ENCODE measurements at places on chromosomes 3 and 15.

- DNase-seq: no peak
Measured at GRCh38 chr15:55218056-55218455, 21.3 kb upstream of the RSL24D1 start.

DNA sequence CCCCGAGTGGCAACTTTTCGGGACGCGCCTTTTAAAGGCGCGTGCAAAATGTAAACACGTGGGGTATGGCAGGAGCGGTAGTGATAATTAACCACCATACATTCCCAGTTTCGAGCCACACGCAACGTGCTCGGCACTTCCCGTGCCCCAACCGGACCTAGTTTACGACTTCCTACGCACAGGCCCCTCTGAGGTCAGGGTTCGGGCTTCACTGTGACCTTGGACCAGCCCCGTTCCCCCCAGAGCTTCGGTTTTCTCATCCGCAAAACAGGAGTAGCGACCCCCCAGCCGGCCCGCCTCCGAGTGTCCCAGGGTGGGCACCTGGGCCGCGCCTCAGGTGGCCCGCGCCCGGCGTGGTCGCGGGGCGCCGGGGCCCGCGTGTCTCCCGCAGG lies 451 bp downstream of the CHCHD4 start:
- DNase-seq: no peak

DNA sequence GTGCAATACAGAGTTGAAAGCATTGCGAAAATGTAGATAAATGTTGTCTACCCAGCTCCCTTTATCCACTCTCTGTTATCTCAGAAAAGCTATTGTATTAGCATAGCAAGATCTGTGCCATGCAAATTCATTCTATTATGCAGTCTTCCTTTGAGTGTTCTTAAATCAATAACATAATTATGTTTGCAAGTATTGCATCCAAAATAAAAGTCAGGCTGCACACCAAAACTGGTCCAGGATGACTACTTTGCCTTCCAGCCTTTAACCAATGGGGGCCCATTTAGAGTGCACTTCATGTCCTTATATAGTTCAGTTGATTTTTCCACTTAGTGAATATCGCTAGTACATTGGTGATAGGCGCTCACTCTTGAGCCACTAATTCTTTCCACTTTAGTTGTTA lies 107.4 kb upstream of the MLF1 start:
- DNase-seq: no peak

DNA sequence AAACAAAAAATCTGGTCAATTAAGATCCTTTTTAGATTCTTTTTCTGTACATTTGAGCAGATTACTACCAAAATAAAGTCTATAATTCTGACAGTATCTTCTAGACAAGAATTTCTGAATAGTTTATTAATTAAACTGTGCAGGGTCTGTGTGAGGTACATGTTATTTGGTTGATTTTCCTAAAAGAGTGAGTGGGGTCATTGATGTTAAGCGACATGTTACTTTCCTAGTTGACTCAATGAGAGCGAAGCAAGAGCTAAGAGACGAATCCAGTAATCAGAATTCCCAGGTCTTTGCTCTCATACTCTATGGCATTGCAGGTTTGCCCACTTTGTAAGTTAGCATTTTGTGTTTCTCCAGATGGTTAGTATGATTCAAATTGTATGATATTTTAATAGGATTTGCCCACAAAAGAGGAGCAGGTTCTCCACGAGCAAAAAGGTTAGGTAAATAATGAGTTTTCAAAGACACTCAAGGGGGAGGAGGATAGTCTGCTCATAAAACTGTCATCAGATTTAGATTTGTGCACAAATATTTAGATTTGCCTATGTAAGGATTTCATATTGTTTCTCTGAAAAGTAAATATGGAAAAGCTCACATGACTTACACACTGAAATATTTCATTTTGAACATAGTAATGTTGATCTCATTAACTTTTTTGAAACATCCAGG lies 217.2 kb upstream of the CGNL1 start:
- DNase-seq: no peak

- no peak for DNase-seq
Measured at GRCh38 chr3:105958237-105959000, 89.6 kb upstream of the CBLB start.

DNA sequence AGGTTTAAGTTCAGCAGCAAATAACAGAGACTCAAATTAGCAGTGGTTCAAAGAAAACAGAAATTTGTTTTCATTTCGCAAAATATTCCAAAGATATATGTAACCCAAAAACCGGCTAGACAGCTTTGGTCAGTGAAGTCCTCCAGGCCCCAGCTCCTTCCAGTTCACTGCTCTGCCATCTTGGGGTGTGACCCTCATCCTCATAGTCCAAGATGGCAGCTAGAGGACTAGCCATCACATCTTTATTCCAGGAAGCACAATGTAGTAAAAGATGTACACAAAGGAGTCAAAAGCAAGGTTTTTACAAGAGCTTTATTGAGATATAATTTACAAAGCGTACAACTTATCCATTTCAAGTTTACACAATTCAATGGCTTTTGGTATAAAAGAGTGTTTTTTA lies 107.1 kb downstream of the LIPC start:
- DNase-seq: no peak

DNA sequence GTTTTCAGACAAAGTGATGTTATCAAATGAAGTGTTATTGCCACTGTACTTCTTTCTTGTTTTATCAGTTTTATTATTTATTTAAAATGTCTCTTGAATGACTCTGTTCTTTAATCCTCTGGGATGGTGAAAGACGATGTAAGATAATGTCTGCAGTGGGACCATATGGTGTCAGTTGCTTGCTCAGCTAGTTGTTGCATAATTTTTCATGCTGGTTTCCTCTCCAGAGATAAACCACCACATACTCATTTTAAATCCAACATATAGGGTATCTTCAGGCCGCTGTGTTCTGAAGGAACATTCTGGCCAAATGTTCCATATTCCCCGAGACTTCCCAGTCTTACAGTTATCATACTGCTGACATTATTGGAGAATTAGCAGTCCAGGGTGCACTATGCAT lies 75.9 kb downstream of the GABRG3 start:
- no peak for DNase-seq

- no peak for DNase-seq
Measured at GRCh38 chr3:56923526-56924224, 121.9 kb upstream of the ARHGEF3 start.

DNA sequence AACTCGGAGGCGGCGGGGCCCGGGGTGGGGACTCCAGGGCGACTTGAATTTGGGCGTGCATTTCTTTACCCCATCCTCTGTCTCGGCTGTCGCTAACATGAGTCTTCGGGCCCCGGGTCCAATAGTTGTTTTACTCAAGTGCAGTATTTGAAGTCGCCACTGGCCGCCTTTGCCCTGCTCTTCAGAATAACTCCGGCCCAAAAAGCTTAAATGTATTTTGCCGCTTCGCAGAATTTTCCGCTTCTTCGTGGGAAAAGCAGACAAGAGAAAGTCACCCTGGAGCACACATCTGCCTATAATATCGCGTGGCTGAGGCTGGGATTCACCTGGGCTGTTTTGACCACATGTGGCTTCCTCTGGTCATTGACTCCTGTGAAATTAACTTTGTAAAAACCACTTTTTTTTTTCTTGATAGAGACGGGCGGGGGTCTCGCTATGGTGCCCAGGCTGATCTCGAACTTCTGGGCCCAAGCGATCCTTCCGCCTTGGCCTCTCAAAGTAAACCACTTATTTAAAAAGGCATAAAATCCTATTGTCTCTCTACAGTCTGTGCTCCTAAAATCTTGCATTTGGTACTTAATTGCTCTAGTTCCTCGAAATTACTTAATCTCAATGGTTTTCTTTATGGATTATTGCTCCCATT lies 676 bp downstream of the CNOT10 start:
- DNase-seq: no peak

- no peak for DNase-seq
Measured at GRCh38 chr3:54621184-54621583, 306.7 kb downstream of the LRTM1 start.

DNA sequence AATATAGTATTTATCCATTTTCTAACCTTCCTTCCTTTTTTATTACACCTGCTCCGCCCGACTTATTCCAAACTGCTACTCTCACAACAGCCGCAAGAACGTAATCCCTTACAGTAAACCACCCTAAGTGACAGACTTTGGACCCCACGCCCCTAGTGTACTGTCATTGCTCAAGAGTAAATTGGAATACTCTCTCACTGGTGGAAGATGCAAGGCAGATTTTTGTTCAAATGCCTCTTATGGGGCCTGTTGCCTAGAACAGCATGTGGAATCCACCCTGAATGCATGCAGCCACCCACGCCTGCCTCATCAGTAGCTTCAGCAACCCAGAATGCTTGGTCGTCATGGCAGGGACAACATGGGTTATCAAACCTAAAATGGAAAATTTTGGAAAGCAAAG lies 226.2 kb upstream of the ST8SIA2 start:
- DNase-seq: no peak

- DNase-seq: no peak
Measured at GRCh38 chr3:13012221-13012691, 61.0 kb downstream of the IQSEC1 start.

DNA sequence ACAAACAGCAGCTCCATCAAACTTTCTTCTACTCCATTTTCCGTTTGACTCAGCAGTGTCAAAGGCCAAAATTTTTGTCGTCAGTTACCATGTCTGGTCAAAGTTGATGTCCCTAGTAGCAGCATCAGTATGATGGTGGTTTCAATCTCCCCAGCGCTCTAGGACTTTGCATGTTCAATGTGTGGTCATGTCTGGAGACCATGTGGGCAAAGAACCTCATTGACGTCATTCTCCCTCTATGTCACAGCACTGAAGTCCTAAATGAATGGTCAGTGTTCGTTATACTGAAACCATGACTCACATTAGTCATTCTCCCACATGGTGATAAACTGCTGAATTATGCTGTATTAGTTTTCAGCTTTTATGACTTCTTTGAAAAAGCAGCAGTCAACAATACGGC lies 23.2 kb downstream of the SHC4 start:
- no peak for DNase-seq

DNA sequence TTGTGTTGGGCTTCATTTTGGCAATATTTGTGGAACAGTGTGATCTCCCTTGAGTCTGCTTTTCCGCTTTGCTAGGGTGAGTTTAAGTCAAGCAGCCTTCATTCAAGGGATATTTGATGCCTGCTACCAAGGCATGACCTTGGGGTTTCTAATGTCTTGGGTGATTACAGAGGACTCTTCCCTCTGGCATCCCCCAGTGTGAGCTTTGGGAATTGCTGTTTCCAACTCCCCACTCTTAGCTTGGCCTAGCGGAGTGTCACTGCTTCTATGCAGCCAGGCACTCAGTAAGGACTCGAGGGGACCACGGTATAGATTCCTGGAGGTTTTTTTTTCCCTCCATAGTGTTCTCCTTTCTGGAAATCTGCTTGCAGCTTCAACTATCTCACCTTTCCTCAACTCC lies 21.1 kb downstream of the GCNT3 start:
- no peak for DNase-seq

GRCh38 chr3:177781686-177782161 lies 584.4 kb upstream of the TBL1XR1 start:
- DNase-seq: no peak

GRCh38 chr15:64045774-64046420 lies 388 bp downstream of the DAPK2 start:
- DNase-seq: no peak

- DNase-seq: no peak
Measured at GRCh38 chr3:112002096-112002971, 3.6 kb downstream of the TAGLN3 start.

DNA sequence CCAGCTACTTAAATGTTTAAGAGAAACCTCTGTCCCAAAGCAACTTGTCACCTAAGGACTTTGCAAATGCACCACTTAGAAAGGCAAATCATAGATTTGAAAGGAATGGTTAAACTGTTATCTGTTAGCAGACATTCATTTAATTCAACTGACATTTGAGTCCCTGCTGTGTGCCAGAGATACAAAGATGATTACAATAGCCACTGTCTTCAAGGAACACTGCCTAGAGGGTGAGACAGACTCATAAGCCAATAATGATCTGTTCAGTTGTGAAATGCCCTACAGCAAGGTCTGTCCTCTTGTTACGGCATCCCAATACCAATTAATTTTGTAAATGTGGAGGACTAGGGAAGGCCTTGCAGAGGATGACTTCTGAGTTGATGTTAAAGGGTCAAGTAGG lies 113.1 kb downstream of the ATG7 start:
- no peak for DNase-seq
